H9 (cell line): ENCODE measurements at places on chromosomes 13 and 19. TPM values are rescaled to one million over a fixed set of nuclear protein-coding genes. Genes with fewer than 3 reads are reported as not detected.

DNA sequence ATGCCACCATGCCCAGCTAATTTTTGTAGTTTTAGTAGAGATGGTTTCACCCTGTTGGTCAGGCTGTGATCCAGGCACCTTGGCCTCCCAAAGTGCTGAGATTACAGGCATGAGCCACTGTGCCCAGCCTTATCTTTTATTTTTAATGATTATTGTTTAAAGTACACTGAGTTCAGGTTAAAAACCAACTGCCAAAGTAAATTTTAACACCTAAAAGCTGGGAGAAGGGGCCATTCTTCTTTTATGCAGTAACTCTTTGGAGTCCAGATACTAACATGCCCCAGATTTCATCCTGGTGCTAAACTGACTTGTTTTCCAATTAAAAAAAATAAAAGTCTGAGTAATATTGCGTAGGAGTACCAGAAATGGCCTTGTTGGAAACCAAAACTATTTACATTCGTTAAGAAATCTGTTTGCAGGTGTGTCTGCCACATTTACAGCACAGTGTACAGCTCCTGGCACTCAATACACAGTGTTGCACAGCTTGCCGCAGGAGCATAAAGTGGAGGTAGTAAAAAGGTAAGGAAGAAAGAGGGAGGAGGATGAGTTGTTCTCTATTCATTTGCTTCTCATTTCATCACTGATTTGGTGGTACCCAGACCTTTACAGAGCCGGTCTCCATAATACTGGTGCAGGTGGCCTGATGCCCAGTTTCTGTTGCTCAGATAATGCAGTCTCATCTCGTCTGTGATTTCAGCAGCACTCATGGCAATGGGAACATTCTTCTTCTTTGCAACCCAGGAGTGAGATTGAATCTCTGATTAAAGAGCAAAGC, 108.9 kb downstream of the PCCA start:
- no peak for DNase-seq

DNA sequence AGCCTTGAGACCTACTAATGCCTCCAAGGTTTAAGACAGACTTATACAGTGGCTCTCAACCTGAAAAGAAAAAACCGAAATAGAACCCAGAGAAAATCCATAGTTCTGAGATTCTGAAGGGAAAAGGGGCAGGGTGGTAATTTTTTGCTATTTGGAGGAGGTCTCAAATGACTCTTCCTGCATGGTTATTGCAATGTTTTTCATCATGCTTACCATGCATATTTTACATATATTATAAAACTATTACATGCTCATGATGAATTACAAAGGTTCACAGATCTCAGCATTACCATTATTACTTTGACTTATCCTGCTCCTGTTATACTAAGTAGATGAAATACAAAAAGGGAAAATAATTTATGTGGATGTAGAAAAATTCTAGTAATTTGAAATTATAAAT, 47.6 kb downstream of the N4BP2L2 start:
- no peak for DNase-seq

DNA sequence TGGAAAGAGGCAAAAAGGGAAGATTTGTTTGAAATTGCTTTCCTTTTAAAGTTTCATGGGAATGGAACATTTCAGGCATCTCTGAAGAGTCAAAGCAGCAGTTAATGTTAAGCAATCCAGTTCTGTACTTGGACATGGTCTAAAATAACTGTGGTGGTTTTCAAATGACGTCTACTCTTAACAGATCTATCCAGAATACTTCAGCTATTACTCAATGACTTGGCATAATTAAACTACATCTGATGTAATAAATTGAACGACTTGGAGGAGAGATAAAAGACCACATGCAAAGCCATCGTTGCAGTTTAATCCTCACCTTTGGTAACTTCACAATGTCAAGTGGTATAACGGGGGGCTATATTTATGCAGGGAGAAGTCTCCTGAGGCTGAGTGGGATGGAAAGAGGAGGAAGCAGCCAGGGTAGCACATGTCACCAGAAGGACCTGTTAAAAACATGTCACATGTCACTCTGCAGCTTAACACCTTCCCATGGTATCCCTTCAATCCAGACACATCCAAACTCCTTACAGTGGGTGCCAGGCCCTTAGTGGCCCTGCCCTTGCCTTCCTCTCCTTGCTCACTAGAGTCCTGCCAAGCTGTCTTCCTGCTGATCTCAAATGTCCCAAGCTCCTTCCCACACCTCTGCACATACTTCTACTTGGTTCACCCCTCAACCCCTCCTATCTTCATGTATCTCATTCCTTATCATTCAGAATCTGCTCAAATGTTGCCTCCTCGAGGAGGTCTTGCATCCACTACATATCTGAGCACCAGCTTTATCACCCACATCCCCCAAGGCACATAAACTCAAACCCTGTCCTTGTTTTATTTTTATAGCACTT, 327.8 kb downstream of the SUCLA2 start:
- no peak for DNase-seq

DNA sequence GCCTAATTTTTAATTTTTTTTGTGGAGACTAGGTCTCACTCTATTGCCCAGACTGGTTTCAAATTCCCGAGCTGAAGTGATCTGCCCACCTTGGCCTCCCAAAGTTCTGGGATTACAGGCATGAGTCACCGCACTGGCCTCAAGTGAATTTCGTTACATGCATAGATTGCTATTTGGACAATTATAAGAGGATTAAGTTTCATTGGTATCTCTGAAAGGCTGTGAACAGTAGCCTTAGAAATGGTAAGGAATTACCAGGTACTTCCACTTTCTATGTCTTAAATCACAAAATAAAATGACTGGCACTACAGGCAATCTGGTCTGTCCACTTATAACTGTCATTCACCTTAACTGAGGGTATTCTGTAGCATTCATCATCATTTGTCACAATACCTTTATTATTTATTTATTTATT, 2.9 kb upstream of the CCDC9 start:
- DNase-seq = no peak

DNA sequence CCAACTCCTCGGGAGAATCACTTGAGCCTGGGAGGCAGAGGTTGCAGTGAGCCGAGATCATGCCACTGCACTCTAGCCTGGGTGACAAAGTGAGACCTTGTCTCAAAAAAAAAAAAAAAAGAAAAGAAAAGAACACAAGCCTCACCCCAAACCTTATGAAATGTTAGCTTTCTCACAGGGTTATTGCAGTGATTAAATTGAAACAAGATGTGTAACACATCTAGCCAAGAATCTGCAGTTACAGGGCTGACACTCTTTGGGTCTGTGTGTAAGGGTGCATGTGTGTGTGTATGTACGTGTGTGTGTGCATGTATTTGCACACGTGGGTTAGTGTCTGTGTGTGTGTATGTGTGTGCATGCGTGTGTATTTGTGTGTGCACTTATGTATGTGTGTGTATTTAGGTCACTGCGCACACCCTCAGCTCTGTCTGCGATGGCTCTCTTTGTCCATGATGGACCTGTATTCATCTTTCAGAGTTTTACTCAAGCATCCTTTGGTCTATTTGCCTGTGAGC, 336.3 kb downstream of the UQCRFS1 start:
- no peak for DNase-seq

- no peak for DNase-seq
Observed at GRCh38 chr13:53398051-53398450, 369.4 kb downstream of the OLFM4 start.

DNA sequence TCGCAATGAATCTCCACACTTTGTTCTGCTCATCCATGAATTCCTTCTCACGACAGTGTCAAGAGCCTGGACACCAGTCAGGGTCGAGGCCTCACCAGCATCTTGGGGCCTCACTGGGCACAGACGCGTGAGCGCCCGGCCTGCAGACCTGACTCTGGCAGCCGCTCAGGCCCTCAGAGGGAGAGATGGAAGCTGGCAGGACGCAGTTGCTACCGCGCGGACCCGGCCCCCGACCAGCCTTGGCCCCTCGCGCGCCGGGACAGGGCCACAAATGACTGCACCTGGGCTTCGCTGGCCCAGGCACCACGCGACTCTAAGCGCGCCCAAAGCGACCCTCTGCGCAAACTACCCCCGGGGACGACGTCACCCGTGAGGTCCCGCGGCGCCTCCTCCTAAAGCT, 937 bp upstream of the USP29 start:
- no peak for DNase-seq

- peak; percentile 54 for DNase-seq
Observed at GRCh38 chr19:51259348-51260245, 8.7 kb downstream of the SIGLECL1 start.

DNA sequence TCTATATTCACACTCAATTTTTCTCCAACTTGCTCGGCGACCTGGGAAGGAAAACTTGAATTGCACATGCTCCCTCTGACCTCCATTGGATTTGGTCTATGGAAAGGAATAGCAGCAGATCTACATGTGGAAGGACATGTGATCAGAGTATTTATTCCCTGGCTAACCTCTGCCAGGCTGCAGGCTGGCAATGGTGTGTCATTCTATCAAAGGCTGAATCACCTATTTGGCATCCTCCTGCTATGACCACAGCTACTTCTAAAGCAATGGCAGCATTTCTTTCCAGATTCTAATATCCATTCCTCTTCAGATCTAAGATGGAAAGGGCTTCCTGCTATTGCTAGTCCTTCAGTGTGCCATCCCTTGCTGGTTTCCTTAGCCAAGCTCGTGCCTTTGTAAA, 144.3 kb upstream of the FREM2 start:
- DNase-seq = no peak

Gene CD33
- 0.09 and 0.35 TPM in 2 replicates for total RNA-seq

Gene ZNF582
- total RNA-seq = 4.4 and 5.5 TPM in 2 replicates

Gene PODNL1
- total RNA-seq = 0.68 TPM in 2 replicates
